SK-MEL-5 (cell line): ENCODE measurements at places on chromosomes 13 and 19.

DNA sequence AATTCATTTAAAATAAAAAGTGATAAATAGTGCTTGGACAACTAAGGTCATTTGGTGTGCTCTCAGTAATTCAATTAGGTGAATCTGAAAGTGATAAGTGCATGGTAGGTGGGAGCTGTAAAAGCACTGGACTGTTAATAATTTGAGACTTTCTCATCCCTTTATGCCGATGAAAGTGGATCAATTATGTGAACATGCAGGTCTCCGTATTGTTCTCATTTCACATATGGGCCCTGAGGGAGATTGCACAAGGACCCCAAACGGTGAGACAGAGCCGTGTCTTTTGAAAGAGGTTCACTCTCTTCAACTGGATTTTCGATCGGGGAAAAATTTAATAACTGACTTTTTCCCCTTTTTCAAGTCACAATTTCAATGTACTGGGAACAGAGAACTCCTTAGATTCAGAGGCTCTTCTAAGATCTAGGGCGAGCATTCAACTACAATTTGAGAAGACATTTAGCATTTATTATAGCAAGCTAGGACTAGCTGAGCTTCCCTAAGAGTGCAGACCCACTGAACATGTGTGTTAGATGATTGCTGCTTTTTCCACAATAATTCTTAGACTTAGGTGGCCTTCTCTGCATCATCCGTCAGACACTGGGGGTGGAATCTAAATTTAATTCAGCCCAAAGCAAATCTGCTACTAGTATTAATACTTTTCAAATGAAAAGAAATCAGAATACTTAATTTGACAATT is 347.6 kb downstream of the OXGR1 start:
- DNase-seq, result no peak

GRCh38 chr13:27952876-27953675 is 16.0 kb downstream of the CDX2 start:
- DNase-seq, result no peak

- no peak for DNase-seq
These were observed 245.0 kb downstream of the GPC5 start for GRCh38 chr13:91643394-91643793.

- DNase-seq, result no peak
These were observed 122.2 kb downstream of the KDM4B start for GRCh38 chr19:5091018-5091683.

DNA sequence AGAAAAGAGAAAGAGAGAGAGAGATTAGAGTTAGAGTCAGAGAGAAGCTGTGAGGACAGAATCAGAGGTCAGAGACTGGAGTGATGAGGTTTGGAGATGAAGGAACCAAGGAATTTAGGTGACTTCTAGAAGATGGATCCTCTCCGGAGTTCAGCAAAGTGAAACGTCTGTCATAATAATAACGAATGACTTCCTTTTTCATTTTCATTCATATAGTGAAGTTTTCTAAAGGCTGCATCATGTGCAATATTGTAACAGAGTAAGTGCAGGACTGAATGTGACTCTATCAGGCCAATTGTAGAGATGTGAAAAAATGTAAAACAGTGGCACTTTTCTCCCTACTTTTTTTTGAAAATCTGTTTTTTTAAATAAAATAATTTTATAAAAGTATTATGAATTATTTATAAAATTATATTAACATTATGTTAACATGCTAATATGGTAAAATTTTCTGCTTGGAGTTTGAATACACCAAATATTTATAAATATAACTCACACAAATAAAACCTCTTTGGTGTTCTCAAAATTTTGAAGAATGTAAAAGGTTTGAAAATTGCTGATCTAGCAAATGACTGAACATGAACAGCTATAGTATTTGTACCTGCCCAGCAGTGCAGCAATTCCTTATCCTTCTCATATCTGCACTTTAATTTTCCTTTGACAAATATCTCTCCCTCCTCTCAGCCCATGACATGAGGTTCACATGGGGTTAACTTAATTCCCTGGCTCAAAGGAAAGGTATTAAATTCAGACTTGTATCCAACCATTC is 4.2 kb upstream of the TNFSF11 start:
- no peak for DNase-seq

GRCh38 chr19:48403606-48404005 is 10.1 kb downstream of the GRIN2D start:
- DNase-seq, result peak; percentile 86

DNA sequence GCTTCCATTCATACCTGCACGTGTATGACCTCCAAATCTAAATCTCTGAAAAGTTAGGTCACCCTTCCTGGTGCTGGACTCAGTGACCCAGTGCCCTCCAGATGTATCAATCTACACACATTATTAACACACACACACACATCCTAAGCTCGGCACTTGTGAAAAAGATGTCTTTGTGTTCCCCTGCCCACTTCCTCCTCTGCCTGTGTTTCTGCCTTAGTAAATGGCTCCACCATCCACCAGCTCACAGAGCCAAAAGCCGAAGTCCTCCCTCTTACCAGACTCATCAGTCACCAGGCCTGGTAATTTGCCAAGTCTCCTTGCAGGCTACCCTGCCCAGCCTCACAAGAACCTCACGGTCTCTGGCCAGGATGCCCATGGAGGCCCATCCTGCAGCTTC is 131.5 kb downstream of the SHISA2 start:
- no peak for DNase-seq

GRCh38 chr13:38755793-38756192 is 68.9 kb downstream of the FREM2 start:
- no peak for DNase-seq

DNA sequence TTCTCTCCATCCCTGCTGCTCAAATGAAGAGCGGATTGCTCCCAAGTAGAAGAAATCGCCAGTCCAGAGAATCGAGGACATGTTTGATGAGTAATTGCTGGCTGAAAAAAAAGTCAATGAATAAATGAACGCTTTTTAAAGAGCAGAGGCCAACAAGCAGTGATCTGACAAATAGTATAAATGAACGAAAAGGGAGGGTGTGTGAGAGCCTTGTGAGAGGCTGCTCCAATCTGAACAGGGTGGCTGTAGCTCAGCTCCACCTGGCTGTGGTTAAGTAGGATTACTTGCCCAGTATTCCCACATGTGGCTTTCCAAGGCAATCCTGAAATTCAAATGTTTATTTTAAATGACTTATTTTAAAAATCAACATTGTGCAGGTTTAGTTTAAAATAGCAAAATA is 117.1 kb downstream of the TSHZ3 start:
- DNase-seq, result peak; percentile 7

DNA sequence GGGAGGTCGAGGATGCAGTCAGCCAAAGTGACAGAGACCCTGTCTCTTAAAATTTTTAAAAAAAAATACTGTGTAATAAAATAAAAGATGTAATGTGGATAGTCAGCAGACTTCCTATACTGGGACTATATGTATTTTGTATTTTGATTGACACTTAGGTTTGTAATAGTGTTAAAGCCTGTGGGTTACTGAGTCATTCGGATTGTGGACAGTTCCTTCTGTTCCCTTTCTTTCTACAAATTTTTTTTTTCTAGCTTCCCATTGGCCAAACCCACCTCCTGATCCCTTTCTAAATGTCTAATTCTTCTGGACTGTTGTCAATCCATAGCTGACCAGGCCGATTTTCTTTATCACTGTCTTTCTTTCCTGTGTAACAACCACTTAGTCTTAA is 108.0 kb downstream of the DNAJC3 start:
- DNase-seq, result no peak

DNA sequence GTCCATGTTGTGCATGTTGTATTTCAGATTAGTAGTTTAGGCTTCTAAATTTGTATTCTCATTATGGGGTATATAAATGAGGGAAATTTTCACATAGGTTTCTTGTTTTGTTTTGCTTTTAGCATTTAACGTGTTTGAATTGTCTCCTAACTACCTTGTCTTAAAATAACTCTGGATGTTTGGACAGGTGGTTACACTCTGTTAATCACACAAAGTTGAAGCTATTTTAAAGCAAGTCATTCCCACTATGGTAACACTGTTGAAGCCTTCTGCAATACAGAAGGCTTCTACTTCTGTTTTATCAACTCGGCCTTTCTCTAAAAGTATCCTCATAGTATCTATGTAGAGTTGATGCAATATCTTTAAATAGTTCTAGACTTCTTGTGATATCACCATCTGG is 245.3 kb upstream of the HTR2A start:
- no peak for DNase-seq

GRCh38 chr13:31056644-31057271 is 104.9 kb downstream of the HSPH1 start:
- no peak for DNase-seq

DNA sequence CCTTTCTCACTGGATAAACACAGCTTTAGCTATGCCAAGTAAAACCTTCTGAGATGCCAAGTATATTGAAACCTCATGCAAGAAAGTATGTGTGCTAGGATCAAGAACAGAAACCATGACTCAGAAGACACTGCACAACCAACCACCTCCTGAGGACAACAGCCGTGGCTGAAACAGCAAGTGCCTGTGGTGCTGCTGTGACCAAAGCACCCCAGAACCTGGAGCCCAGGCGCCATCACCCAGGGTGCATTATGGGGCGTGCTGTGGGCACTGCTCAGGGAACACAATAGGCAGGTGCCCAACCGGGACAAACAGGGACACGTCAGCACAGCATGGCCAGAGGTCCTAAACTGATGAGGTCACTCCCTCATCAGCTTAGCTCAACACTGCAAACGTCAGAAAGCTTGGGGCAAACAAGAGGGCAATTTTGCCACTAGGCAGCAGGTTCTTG is 101.3 kb upstream of the SLC15A1 start:
- no peak for DNase-seq

DNA sequence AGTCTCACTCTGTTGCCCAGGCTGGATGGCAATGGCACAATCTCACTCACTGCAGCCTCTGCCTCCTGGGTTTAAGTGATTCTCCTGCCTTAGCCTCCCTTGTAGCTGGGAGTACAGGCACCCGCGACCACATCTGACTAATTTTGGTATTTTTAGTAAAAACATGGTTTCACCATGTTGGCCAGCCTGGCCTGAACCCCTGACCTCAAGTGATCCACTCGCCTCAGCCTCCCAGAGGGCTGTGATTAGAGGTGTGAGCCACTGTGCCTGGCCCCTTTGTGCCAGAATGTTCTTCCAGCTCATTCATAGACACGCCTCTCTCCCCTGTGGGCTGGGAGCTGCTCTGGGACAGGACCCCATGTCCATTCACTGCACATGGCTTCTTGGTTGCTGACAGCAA is 9.1 kb downstream of the MYDGF start:
- no peak for DNase-seq

DNA sequence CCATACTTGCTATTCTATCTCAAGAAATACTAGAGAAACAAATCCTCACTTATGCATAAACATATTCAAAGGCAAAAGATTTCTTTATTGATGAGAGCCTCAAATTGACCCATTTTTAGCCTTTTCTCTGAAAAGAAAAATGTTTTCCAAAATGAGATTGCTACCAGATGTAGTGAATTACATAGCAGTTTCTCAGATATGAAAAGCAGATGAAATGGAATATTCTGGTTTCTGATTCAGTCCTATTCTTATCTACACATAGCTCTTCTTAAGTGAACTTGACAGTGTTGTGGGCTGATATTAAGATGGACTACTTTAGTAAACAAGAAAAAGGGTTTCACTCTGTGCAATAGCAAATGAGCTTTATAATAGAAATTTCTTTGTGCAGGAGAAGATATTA is 183.5 kb downstream of the DNAJC15 start:
- no peak for DNase-seq

- no peak for DNase-seq
These were observed 89.7 kb downstream of the ZAR1L start for GRCh38 chr13:32225481-32225931.

DNA sequence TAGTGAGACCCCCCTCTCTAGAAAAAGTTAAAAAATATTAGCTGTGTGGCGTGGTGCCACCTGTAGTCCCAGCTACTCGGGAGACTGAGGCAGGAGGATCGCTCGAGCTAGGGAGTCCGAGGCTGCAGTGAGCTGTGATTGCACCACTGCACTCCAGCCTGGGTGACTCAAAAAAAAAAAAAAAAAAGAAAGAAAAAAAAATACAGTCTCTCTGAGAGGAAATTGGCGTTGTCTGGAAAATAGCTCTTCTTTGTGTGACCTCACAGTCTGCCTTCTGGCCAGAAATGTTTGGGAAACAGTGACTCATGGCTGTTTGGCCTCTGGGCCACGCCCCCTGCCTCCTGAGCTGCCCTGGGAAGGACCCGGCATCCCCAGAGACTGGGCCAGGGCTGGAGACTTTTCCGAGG is 10.7 kb downstream of the MARCHF2 start:
- DNase-seq, result peak; percentile 94

DNA sequence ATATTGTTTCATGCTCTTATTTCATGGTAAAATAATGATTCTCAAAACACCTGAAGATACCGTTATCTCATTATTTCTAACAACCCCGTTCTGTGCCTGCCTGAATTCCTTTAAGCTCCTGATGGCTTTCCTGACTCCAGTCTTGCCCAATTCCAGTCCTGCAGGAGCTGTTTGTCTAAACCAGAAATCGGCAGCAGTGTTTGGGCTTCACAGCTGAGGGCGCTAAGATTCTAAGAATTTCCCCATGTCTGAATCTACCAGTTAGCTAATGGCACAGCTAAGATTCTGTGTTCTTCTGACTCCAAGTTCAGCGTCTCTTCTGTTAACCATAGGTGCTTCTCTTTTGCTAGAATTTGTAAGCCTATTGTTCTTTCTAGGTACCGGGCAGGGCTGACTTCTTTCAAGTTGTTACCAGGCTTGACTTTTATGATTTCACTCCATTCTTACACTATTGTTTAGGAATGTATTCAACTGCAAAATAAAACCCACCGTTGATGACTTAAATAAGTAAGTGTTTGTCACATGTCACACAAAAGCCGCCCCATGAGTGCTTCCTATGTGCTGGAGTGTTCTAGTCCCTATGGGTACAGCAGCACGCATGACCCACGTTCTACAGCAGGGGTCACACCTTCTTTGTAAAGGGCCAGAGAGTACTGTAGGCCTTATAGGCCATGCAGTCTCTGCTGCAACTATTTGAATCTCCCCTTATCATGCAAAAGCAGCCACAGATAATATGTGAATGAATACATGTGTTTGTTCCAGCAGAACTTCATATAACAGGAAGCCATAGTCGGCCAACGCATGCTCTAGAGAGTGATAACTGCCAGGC is 168.3 kb upstream of the RNF113B start:
- peak; percentile 32 for DNase-seq

GRCh38 chr19:55147545-55148251 is 1.3 kb downstream of the TNNT1 start:
- no peak for DNase-seq

GRCh38 chr13:110712849-110713641 is 455 bp upstream of the ING1 start:
- peak; percentile 99 for DNase-seq

- peak; percentile 26 for DNase-seq
These were observed 11.3 kb downstream of the GTPBP3 start for GRCh38 chr19:17348700-17349099.
